Stimulated activated CD8-positive, alpha-beta memory T cell treated with anti-CD3 and anti-CD28 coated beads, Interleukin-4, amount 100 ng/mL, for 24 hours (primary cell): ENCODE measurements at places on chromosomes 1 and 21.

GRCh38 chr1:52814465-52814864, 28.1 kb upstream of the ZYG11A start:
- no peak for DNase-seq

DNA sequence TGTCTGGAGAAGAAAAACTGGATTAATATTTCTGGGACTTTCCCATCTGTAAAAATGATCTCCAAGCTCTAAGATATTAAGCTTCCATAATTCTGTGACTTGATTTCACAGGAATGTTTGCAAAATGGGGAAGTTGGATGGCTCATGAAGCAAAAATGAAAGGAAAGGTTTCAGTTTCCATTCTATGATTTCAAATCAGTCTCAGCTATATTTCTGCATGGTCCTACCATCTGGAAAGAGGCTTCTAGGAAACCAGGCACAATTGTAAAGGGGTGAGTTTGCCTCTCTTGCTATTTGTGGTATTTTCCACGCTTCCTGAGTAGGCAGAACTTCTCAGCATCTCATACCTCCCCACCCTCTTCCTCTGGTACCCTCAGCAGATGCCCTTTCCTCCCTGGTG, 22.4 kb upstream of the ACTN2 start:
- DNase-seq, result no peak

DNA sequence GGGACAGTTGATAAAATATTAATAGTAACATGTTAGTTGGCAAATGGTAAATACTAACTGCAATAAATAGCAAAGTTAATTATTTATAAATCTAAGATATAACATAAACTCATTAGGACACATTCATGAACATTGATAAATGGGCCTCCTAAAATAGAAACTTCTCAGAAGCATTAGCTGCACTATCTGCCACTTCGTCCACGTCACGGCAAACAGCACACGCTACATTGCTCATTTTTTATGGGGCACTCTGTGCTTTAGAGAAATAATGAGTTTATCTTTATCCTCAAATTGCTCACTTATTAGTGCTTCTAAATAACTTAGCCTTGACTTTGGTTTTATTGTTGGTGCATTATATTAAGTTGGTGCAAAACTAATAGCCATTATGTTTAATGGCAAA, 16.3 kb upstream of the HPCAL4 start:
- DNase-seq, result no peak

DNA sequence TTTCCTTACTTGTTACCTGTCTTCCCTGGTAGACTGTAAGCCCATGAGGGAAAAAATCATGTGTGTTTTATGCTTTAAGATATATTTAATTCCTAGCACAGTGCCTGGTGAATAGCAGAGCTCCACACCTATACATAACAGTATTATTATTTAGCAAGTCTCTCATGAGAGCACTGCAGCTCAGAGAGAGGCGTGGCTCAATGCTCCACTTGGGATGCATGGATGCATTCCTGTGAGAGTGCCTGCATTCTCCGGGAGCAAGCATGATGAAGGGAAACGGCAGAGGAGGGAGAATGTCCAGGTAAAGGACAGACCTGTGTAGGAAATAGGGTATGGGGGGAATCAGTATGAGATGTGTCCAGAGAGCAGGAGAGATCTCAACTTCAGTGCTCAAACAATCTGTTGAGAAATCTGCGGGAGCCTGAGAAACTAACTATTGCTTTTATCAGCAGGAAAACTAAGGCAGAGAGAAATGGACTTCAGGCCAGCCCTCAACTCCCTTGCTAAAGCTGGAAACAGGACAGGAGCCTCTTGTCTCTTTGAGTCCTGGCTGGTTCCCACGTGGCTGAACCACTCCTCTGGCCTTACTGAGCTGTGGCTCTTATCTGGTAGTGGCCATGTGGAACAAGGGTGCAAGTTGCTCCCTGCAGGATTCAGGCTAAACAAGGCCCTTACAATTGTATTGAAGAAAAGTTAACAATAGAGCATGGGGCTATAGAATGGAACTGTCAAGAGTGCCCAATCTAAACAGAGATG, 113.1 kb downstream of the KCNN3 start:
- no peak for DNase-seq

- no peak for DNase-seq
Measured at GRCh38 chr1:232090816-232091215, 464.2 kb downstream of the DISC1 start.

DNA sequence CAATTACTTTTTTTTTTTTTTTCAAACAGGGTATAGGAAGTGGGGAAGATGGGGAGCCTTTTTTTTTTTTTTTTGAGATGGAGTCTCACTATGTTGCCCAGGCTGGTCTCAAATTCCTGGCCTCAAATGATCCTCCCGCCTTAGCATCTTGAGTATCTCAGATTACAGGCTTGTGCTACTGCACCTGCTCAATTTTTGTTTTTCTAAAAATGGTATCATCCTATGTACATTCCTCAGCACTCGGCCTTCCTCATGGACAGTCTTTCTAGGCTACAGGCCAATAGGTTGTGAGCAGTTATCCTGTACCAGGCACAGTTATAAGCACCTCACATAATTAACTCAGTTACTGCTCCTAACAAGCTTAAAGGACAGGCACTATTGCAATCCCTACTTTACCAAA, 132.1 kb upstream of the EDN2 start:
- no peak for DNase-seq

DNA sequence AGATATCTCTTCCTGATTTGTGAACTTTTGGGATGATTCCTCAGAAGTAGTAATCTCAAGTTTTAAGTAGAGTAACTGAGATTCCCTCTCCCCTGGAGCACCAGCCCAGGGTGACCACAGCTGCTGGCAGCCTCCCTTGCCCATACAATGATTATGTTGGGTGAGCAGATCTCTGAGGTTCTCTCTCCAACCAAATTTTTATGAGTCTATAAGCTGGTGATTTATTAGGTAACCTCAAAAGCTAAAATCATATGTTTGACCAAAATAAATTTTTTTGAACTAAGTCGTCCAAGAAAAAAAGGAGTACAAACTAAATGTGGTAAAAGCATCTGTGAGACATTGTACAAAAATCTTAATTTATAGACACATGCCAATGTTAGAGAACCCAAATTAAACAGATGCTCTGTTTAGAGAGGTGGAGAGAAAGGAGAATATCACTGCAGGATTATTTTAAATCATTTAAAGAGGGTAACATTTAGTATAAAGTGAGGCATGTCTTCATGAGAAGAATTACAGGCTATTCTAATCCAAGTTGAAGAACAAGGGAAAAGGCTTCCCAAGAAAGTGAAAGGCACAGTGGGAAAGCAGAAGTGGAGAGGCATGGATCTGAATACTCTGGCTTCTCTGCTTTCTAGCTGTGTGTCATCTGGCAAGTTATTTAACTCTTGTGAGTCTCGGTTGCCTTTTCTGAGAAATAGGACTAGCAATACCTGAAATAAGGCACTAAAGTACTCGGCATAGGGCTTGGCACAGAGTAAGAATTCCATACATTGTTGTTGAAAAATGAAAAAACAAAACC, 2.5 kb downstream of the AKNAD1 start:
- no peak for DNase-seq

GRCh38 chr1:1013922-1014648, 788 bp downstream of the ISG15 start:
- DNase-seq, result no peak

DNA sequence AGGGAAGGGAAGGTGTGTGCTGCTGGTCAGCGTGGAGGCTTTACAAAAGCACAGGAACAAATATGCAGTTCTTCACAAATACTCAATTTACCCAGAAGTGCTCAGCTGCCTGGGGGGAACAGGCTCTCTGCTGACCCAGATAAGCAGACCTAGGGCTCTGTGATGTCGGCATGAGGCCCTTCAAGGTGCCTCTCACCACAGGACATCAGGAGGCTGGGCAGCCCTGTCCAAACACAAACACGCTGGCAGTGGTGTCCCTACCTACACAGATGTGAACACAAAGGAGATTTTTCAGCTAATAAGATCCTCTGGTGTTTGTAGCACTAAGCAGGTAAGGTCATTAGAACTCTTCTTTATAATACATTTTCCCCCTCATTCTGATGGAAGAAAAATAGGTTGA, 243.0 kb upstream of the PROX1 start:
- no peak for DNase-seq

GRCh38 chr1:172453153-172453545, 9.3 kb upstream of the PIGC start:
- no peak for DNase-seq

DNA sequence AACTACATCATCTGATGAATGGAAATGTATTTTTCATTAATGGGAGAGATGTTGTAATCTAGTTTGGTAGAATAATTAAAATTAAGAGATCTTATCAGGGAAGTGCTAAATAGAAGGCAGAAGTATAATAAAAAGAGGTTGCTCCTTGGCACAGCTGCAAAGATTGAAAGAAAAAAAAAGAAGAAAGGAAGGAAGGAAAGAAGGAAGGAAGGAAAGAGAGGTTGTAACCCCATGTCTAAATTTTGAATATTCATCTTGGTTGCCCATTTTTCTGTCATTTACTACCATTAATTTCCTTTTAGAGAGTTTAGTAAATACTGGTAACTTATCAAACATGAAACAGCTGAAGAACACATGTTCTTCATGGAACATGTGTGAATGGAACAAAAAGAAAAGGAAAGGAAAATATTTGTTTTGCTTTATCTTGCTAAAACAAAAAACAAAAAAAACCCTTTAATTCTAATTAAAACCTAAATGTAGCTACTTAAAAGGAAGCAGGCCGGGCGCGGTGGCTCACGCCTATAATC, 10.5 kb upstream of the MDM4 start:
- DNase-seq, result no peak
